ENCODE measurements at places on chromosomes 6 and 20. TPM values are rescaled to one million over a fixed set of nuclear protein-coding genes. Genes with fewer than 3 reads are reported as not detected.

The AVP gene
- total RNA-seq, result not detected

The LTB gene
- not detected for total RNA-seq

The NELFE gene
- 171 TPM for total RNA-seq

The PRL gene
- total RNA-seq, result not detected

The NOX3 gene
- total RNA-seq, result not detected

The RFX6 gene
- total RNA-seq, result not detected

The HLA-G gene
- total RNA-seq, result not detected

The RBPJL gene
- total RNA-seq, result not detected

The ZBTB46 gene
- 16.7 TPM for total RNA-seq

The CDSN gene
- total RNA-seq, result not detected

The C6orf141 gene
- total RNA-seq, result 55.3 TPM

The SASH1 gene
- 26.1 TPM for total RNA-seq

The SLC22A2 gene
- total RNA-seq, result 0.12 TPM

The RUNX2 gene
- total RNA-seq, result 3.2 TPM

The C6orf118 gene
- total RNA-seq, result not detected

The RPP21 gene
- total RNA-seq, result 30.0 TPM

The ANKRD6 gene
- 2.0 TPM for total RNA-seq

The HFE gene
- 21.1 TPM for total RNA-seq

The DDO gene
- total RNA-seq, result 3.0 TPM

The KIF13A gene
- 78.9 TPM for total RNA-seq

The APOBEC2 gene
- total RNA-seq, result not detected

The HLA-DOA gene
- total RNA-seq, result not detected

The PPP1R3G gene
- total RNA-seq, result 2.9 TPM

The TDRD6 gene
- 0.12 TPM for total RNA-seq

The ULBP3 gene
- total RNA-seq, result 9.9 TPM

The ULBP2 gene
- total RNA-seq, result 2.6 TPM

The IRF4 gene
- total RNA-seq, result under 0.01 TPM

The TINAG gene
- not detected for total RNA-seq

The ACTL10 gene
- total RNA-seq, result 2.1 TPM

The USP49 gene
- 2.9 TPM for total RNA-seq

The PRND gene
- total RNA-seq, result 0.12 TPM

The TMEM244 gene
- 0.66 TPM for total RNA-seq

The LAMA4 gene
- 105 TPM for total RNA-seq

The SLPI gene
- not detected for total RNA-seq

The TRIM15 gene
- total RNA-seq, result not detected

The GPLD1 gene
- total RNA-seq, result 0.87 TPM

The DLL1 gene
- 1.3 TPM for total RNA-seq

The MAFB gene
- 0.33 TPM for total RNA-seq

The GSTA3 gene
- total RNA-seq, result not detected

The CPXM1 gene
- total RNA-seq, result 3.5 TPM

The SLC35F1 gene
- total RNA-seq, result 0.12 TPM

The COX4I2 gene
- not detected for total RNA-seq

The TBPL1 gene
- 20.0 TPM for total RNA-seq

The NT5DC1 gene
- 6.2 TPM for total RNA-seq

The CD93 gene
- total RNA-seq, result 1.00 TPM

The QRSL1 gene
- 10.1 TPM for total RNA-seq

The CCN2 gene
- total RNA-seq, result 18.2 TPM

The SLC22A23 gene
- 18.1 TPM for total RNA-seq

The OPRM1 gene
- total RNA-seq, result not detected

The PEDS1 gene
- total RNA-seq, result 9.4 TPM

The NFATC2 gene
- total RNA-seq, result not detected

The PLA2G7 gene
- not detected for total RNA-seq

The PNLDC1 gene
- total RNA-seq, result not detected

The MRAP2 gene
- total RNA-seq, result 4.9 TPM

The NEU1 gene
- total RNA-seq, result 72.7 TPM

The PTCHD4 gene
- total RNA-seq, result 1.5 TPM

The NTSR1 gene
- 3.1 TPM for total RNA-seq

The MYH7B gene
- total RNA-seq, result 0.33 TPM

The GZF1 gene
- total RNA-seq, result 40.1 TPM
